ENCODE measurements at places on chromosomes 16 and 17.
A peak's percentile ranks its signal among the peaks of the same experiment; 100 is the strongest.

- peak; percentile 72 for DNase-seq
Observed at GRCh38 chr17:2064980-2065785, 10.3 kb downstream of the HIC1 start.

DNA sequence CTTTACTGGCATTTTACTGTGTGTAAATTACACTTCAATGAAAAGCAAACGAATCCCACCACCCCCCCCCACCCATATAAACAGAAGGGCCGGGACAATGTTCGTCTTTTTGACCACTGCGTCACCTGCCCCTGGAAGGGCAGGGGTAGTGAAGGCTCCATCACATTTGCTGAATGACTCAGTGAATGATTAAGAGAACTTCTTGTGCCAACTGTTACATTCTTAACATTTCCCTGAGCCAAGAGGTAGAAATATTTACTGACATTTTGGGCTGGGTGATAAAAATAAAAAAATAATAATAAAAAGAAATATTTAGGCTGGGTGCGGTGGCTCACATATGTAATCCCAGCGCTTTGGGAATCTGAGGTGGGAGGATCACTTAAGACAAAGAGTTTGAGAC lies 24.1 kb downstream of the C16orf96 start:
- peak; percentile 4 for DNase-seq

DNA sequence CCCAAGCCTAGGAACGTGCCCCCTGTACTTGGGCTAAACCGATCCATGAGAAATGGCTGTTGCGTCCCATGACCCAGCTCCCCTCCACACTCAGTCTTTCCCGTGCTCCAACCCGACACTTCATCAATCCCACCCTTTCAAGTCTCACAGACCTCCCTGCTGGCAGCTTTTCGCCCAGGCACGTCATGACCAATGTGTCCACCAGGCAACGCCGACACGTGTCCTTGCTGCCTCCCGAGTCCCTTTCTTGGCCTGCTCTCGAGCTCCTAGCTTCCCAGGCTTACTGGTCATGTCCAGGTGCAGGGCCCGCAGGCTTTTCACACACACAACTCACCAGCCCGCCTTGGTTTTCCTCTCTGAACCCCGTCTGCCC lies 12.2 kb downstream of the MNT start:
- no peak for DNase-seq

DNA sequence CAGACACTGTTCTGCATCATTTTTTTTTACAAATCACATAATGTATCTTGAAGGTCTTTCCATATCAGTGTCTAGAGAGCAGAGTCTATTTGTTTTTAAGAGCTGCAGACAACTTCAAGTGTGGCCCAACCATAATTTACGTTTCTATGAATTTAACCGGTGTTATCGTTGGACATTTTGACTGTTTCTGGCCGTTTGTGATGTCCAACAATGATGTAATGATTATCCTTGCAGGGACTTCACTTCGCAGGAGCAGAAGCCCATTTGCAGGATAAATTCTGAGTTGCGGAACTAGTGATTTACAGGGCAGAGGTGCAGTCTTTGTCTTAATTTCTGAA lies 26.9 kb upstream of the HLF start:
- no peak for DNase-seq

All from HFFc6 (cell line).